HFFc6 (cell line): ENCODE measurements at places on chromosomes 6 and 20. TPM values are rescaled to one million over a fixed set of nuclear protein-coding genes. Genes with fewer than 3 reads are reported as not detected.

CTAGE9 gene
- not detected in 3 replicates for total RNA-seq

BPIFB1 gene
- total RNA-seq: not detected in 3 replicates

ARMC12 gene
- 0.33 to 0.40 TPM in 2 of 3 replicates, not detected in the other for total RNA-seq

GRCh38 chr20:61797200-61797599, 268.5 kb downstream of the TAF4 start:
- DNase-seq: no peak
